Activated CD4-positive, alpha-beta T cell treated with anti-CD3 and anti-CD28 coated beads for 4 hours (primary cell): ENCODE measurements at places on chromosomes 12 and 14.
A peak's percentile ranks its signal among the peaks of the same experiment; 100 is the strongest.

DNA sequence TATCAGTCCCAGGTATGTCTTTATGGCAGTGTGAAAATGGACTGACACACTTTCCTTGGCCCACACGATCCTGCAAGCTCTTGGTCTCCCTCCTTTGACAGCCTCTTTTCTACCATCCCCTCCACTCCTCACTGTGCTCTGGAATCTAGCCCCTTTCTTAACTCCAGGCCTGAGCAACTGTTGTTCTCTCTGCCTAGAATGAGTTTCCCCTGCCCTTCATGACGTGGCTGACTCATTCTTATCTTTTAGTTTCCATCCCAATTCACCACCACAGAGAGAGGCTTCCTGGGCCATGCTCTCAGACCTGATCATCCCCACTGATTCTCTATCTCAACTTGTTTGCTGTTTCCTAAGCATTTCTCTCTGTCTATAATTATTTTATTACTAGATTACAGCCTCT is 157.4 kb upstream of the HMGA2 start:
- DNase-seq, result no peak

GRCh38 chr12:9378430-9378835 is 170.2 kb upstream of the PZP start:
- no peak for DNase-seq

GRCh38 chr14:60602291-60602690 is 47.0 kb downstream of the SIX1 start:
- DNase-seq, result no peak

DNA sequence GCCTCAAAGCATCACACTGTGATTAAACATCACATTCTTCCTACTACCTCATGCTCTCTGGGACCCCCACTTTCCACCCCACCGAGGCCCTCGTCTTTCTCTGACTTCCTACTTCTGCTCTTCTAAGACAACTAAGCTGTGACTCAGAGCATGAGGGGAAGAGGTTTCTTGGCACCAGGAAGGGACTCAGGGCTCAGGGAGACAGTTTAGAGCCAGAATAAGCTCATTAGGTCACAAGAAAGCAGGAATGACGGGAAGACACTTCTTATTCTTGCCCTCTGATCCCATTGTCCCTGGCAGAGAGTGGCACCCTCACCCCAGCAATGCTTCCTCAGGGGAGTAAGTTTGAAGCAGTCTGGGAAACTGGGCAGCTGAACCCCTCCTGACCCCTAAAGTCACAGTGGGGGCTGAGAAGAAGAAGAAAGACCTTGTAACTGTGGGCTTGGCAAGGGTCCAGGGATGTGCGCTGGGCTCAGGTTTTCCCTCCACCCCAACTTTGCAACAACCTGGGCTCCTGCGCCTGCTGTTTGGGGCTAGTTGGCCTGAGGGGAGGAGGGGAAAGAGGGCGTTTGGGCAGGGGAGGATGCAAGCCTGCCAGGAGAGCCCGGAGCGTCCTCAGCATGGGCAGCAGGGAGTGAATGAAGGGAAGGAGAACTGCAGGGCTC is 64.6 kb upstream of the ACTN1 start:
- no peak for DNase-seq

DNA sequence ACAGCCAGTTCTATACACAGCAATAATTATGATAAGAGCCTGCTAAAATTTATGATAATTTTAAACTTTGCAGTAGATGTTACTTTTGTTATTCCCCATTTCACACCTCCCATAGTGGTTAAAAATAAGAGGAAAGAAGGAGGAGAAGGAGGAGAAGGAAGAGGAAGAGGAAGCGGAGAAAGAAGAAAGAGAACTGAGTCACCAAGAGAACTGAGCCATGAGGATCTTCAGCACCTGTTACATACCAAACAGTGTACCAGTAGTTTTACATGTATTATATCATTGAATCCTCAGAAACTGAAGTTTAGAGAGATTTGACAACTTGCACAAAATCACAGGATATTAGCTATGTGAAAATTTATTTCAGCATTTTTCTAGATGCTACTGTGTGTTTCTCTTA is 3.9 kb downstream of the CD163 start:
- DNase-seq, result no peak

GRCh38 chr12:16599081-16599480 is 6.9 kb downstream of the LMO3 start:
- no peak for DNase-seq

GRCh38 chr14:106390401-106390800 is 864.0 kb downstream of the TMEM121 start:
- no peak for DNase-seq

DNA sequence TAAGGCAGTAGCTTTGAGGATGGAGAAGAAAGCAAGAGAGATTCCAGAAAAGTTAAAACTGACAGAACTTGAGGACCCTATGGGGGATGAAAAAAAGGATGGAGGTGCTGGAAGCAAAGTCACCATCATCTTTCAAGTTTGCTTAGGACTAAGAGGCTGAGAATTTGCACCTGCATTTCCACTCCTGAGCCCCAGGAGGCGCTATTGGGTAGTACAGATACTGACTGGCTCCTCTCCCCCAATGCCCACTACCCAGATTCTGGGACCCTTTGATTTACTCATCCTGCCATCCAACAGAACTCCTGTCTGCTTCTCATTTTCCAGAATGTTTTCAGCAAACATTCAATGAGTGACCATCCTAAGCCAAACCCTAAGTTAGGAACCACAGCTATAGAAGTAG is 34.0 kb upstream of the CMKLR1 start:
- no peak for DNase-seq

- no peak for DNase-seq
Observed at GRCh38 chr12:98578821-98579220, 14.7 kb upstream of the SLC25A3 start.

GRCh38 chr12:89181271-89181920 is 170.9 kb downstream of the DUSP6 start:
- no peak for DNase-seq

- DNase-seq, result no peak
Observed at GRCh38 chr12:47317175-47317915, 237.6 kb upstream of the AMIGO2 start.

DNA sequence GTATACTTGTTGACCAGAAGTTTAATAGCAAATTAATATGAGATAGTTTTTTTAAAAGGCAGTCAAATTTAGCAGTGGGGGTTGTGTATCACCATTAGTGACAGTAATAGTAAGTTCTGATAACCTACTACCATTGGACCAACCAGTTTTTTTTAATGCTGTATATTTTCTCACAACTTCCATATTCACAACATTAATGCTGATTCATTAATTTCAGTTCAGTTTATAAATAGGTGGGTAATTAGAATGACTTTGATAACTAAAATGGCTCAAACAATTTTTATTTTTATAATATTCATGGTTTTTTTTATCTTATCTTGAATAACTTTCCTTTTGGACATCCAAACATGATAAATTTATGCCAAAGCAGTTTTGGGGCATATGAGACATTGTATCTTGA is 13.8 kb downstream of the TMX1 start:
- no peak for DNase-seq

GRCh38 chr12:75058228-75058627 is 151.4 kb downstream of the KCNC2 start:
- no peak for DNase-seq

- DNase-seq, result no peak
Observed at GRCh38 chr14:72755766-72756165, 138.1 kb downstream of the DPF3 start.

- no peak for DNase-seq
Observed at GRCh38 chr14:101961746-101962502, 2.4 kb upstream of the DYNC1H1 start.

GRCh38 chr14:61586544-61587055 is 108.7 kb upstream of the HIF1A start:
- no peak for DNase-seq

GRCh38 chr12:31588976-31589375 is 2.0 kb downstream of the DENND5B start:
- DNase-seq, result no peak

DNA sequence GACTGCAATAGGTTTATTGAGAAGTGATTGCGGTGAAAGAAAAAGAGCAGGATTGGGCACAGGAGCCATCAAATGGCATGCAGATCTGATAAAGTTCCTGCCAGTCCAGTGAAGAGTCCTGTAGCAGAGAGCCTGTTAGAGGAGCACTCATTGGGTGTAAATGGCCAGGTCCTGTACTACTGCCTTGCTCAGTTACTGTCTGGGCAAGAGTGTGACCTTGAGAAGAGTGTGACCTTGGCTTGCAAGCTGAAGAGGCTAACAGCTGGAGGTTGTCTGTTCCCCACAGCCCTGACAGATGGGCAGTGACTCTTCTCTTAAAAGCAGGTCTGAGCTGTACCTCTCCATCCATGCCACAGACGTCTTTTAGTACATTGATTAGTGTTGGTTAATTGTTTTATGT is 148.6 kb upstream of the SLC38A2 start:
- no peak for DNase-seq

DNA sequence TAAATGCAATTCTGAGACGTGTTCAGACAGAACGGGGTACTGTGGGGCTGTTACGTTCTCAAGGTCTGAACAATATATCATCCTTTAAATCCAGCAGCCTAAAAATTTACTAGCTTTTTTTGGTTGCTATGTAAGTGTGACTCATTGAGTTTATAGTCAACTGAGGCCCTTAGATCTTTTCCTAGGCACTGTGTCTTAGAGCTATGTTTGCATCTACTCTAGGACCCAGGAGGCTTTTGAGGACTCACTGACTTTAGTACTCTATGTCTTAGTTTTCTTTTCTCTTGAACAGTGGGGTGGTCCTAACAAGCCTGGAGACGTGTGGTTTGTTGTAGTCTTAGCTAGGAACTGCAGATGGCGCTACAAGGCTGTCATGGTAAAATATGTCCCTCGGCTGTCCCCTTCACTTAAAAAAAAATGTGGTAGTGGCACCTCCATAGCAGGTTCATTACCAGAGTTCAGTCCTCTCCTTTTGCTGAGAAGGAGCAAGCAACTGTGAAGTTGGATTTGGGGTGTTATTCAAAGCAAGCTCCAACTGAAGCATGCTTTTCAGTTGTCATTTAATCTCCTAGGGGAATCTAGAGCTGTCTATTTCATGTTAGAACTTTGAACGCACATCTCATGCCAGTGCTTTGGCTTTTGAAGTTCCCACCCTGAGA is 8.7 kb upstream of the SPATS2 start:
- peak; percentile 41 for DNase-seq

- DNase-seq, result no peak
Observed at GRCh38 chr14:84436528-84436927, 1093.4 kb upstream of the FLRT2 start.

- DNase-seq, result no peak
Observed at GRCh38 chr12:115312901-115313300, 628.9 kb upstream of the TBX3 start.

- DNase-seq, result no peak
Observed at GRCh38 chr14:54450535-54450934, 9.4 kb upstream of the CNIH1 start.

- DNase-seq, result no peak
Observed at GRCh38 chr14:66284346-66284745, 201.8 kb upstream of the CCDC196 start.

DNA sequence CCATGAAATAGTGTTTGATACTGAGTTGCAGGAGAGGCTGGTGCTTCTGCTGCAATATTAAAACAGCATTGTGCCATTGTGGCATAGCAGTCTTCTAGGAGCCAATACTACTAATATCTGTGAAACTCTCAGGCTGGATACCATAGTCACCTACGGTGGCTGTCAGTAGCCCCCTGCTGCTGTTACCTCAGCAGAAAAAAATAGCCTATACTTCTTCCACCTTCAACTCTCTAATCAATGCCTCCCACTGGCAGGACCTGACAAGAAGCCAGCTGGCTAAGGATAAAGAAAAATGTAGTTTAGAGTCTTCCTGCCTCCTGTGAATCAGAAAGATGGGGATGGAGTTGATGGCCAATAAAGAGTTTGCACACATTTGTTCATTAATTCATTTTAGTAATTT is 91.6 kb downstream of the PDE3A start:
- DNase-seq, result no peak

- no peak for DNase-seq
Observed at GRCh38 chr12:111218499-111218898, 150.4 kb downstream of the PHETA1 start.

- DNase-seq, result no peak
Observed at GRCh38 chr12:92085040-92085735, 60.5 kb downstream of the BTG1 start.

- no peak for DNase-seq
Observed at GRCh38 chr12:108589840-108590229, 8.0 kb downstream of the TMEM119 start.

DNA sequence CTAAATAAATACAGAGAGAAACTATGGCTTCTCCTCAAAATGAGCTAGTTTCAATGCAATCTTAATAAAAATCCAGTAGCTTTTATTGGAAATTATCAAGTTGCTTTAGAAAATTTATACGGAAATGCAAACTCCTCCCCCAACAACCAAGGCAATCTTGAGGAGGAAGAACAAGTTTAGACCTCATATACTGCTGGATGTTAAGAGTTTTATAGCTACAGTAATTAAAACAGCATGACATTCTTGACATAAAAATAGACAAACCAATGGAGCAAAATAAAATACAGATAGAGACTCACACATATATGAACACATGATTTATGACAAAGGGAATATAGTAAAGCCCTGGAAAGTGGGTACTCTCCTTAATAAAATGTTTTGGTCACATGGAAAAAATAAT is 368.7 kb downstream of the C12orf75 start:
- no peak for DNase-seq

- no peak for DNase-seq
Observed at GRCh38 chr12:122687086-122687485, 16.1 kb downstream of the HCAR2 start.

- DNase-seq, result no peak
Observed at GRCh38 chr14:36524874-36525745, 5.1 kb upstream of the NKX2-1 start.

GRCh38 chr12:76177821-76178220 is 93.3 kb upstream of the NAP1L1 start:
- no peak for DNase-seq

DNA sequence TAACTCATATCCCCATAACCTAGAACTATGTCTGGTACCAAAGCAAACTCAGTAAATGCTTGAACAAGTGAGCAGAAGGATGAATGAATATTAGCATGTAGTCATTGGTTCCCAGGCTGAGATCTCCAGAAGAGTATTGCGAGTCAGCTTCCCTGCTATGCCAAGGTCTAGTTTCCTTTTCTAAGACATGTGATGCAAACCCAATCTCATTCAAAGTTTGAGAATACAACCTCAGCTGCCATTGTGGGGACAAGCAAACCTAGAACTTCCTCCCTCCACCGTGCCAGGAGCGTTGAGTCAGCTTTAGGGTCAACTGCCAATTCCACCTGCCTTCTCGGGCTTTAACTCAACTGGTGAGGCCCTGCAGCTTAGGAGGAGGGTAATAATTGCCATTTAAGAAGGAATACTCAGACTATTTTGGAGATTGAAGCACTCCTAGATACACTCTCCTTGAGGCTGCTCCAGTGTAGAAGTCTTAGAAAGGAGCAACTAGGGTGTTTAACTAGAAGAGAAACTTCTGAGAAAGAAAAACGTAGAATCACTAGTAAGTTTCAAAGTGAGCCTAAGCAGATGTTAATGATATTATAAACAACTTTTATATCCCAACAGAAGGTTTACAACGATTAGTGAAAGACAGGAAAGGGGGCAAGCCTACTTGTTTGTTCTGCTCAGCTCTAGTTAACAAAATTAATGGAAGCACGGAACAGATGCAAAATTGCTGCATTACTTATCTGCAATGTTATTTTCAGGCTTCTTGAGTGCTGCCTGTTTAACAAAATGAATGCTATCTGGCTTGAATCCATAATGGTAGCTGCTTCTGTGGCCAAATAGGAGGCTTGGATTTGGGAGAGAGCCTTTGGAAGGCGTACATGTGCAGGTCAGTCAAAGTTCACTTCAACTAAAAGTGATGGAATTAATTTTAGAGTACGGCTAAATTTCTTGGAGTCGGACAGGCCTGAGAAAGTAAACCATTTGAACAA is 96.9 kb downstream of the HELB start:
- DNase-seq, result no peak
